ENCODE measurements at places on chromosomes 4 and X.

GRCh38 chrX:119667111-119667878, 25.7 kb downstream of the SEPTIN6 start:
- DNase-seq: peak; percentile 71

GRCh38 chr4:73914071-73914470, 44.9 kb downstream of the CXCL1 start:
- no peak for DNase-seq

DNA sequence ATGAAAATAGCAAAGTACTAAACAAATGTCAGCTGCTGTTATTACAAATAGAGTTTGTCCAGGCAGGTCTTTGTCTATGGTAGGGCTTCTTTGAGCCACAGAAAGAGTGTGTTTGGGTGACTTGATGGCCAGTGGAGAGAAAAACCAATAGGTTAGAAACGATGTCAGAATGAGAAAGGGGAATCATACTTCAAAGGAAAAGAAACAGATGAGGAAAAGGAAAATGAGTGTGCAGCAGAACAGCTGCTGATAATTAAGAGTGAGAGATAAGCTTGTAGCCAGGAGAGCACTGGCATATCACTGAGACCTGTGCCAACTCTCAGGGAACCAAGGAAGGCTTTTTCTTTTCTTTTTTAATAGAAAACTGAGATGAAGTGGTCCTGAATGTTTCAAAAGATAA, 257.2 kb downstream of the ARHGAP24 start:
- no peak for DNase-seq

DNA sequence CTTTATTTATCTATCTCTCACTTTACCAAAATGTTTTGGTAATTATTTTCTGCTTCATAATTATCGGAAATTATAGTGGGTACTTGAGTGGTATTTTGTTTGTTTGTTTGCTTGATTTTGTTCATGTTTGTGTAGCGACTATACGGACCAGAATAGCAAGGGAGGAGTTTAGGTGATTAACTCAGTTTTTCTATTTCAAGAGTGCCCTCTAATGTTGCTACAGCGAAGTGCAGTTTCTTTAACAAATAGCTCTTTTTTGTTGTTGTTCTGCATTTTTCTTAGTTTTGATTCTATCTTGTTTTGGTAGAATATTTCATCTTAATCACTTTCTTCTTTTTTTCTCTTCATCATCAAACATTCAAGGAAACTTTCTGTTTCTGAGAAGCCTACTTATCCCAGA, 40.8 kb upstream of the QRFPR start:
- peak; percentile 26 for DNase-seq

GRCh38 chr4:143337600-143338287, 1.1 kb downstream of the GAB1 start:
- DNase-seq: no peak

DNA sequence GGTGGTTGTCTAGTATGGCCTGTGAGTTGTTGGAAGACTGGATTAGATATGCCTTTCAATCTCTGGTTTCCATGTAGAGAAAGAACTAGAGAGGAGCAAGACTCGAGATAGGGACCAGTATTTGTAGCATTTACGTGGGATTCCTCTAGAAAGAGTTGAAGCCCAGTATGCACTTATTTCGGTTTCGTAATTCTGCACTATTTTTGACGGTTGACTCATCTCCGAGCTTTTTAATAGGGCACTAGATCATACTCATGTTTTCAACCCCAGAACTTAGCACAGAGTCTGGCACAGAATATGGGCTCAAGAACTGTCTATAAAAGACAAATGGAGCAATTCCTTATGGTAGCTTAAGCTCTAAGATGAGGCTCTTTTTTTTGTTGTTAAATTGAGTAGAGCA, 15.7 kb downstream of the HELT start:
- DNase-seq: no peak

GRCh38 chr4:179112441-179113170, 1670.4 kb upstream of the AGA start:
- no peak for DNase-seq

DNA sequence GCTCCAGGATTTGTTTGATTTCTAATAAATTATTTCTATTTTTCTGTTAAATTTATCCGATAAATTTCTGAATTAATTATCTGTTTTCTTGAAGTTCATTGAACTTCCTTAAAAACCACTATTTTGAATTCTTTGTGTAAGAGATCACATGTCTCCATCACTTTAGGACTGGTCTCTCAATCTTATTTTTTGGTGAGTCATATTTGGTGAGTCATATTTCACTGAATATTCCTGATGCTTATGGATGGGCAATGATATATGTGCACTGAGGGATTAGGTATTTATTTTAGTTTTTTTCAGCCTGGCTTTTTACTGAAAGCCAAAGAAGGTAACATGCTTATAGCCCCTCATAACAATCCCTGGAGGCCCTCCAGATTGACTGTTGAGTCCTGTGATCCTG, 48.5 kb upstream of the IL15 start:
- DNase-seq: no peak

GRCh38 chr4:167233685-167234315, 494 bp downstream of the SPOCK3 start:
- no peak for DNase-seq

DNA sequence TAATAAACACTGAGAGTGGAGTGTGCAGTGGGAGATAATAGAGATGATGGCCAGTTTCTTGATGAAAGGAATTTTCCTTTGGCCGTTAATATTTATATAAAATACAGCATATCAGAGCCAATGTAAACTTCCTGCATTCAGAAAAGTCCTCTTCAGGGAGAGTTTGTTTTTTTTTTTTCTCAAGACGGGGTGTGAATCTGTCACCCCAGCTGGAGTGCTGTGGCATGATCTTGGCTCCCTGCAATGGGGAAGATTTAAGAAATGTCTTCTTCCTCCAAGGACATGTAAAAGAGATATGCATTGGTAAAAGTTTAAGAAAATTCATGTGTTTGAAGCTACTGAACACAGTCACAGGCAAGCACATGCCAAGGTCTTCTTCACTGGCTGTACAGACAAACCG, 25.4 kb upstream of the TBC1D9 start:
- DNase-seq: no peak
